ENCODE measurements at places on chromosomes 6 and 20. TPM values are rescaled to one million over a fixed set of nuclear protein-coding genes. Genes with fewer than 3 reads are reported as not detected.

DNA sequence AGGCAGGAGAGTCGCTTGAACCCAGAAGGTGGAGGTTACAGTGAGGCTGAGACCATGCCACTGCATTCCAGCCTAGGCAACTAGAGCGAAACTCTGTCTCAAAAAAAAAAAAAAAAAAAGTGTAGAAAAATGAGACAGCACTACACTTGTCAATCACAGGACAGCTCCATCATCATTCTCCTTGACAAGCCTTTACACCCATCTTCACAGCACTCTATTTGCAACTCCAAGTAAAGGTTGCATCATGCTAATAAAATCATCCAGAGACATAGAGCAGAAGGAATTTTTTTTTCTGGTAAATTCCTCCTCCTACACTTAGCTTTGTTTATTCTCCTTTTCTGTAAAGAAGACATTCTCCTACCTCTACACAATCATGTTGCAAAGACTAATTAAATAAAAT is 791.0 kb upstream of the HS3ST5 start:
- no peaks in the 10 kb centered on the region for H3K27me3 ChIP-seq
- no peak for DNase-seq
- no peak overlapping the region for H3K27ac ChIP-seq
- no peaks in the 10 kb centered on the region for H3K4me1 ChIP-seq

C20orf141 gene
- total RNA-seq: not detected

CRYBG1 gene
- 12.1 TPM for total RNA-seq

DNA sequence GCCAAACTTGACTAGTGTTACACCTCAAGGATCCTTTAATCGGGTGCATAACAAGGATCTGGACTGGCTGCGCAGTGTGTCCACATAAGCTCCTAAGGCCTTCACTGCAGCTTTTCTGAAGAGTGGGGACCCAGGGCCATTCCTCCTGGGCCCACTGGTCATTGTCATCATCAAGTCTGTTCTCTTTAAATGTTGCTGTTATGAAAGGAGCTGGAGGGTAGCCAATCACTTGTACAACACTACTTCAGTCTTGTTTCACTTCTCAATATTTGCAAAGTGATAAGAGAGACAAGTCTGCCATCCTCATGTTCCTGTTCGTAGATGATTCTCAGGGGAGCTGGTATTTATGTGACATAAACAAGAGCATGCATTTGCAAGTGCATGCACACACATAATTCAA is 149.8 kb downstream of the SYNDIG1 start:
- H3K36me3 ChIP-seq: no peaks in the 10 kb centered on the region
- H3K27me3 ChIP-seq: no peaks in the 10 kb centered on the region
- H3K4me1 ChIP-seq: no peaks in the 10 kb centered on the region
- no peak overlapping the region for H3K27ac ChIP-seq
- DNase-seq: no peak
- H3K4me3 ChIP-seq: no peak overlapping the region

ASIP gene
- total RNA-seq: not detected

DNA sequence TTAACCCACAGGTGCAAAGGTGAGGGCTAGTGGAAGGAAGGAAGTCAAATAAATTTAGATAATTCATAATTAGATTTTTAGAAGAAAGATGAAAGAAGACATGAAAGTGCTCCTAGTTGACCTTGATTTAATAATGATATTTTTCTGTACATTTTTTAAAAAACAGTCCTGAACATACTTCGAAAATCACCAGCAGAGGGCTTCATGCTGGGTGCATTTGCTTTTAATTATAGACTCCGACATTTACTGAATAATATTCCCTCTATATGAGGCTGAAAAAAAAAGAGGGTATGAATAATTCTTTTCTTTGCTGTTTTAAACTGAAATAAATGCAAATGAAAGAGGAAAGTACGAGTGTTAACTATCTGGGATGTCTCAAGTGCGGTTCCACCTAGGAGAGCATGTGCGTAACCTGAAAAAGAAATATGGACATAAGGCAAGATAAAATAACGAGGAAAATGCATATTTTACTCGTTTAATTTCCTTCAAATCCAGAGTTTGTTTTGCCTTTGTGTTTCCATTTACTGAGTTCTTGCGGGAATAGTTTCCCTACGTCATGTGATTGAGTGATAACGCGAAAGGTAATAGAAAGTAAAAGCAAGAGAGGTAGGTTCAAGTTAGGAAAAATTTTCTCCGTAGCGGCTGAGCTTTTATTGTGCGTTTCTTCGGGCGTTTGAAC is 3.1 kb upstream of the TFAP2B start:
- no peak overlapping the region for H3K4me3 ChIP-seq
- peak; percentile 33 for DNase-seq
- H3K27me3 ChIP-seq: peaks cover 43% of the 10 kb centered on the region
- no peak overlapping the region for H3K27ac ChIP-seq
- H3K4me1 ChIP-seq: peaks cover 8% of the 10 kb centered on the region
- H3K36me3 ChIP-seq: no peaks in the 10 kb centered on the region

SLC29A1 gene
- total RNA-seq: 42.7 TPM

BIRC7 gene
- total RNA-seq: not detected

GRCh38 chr20:51799401-51799860 is 2.9 kb downstream of the SALL4 start:
- no peaks in the 10 kb centered on the region for H3K36me3 ChIP-seq
- H3K4me1 ChIP-seq: peaks cover 7% of the 10 kb centered on the region
- no peak overlapping the region for H3K27ac ChIP-seq
- H3K4me3 ChIP-seq: no peak overlapping the region
- DNase-seq: no peak
- no peaks in the 10 kb centered on the region for H3K27me3 ChIP-seq

DNA sequence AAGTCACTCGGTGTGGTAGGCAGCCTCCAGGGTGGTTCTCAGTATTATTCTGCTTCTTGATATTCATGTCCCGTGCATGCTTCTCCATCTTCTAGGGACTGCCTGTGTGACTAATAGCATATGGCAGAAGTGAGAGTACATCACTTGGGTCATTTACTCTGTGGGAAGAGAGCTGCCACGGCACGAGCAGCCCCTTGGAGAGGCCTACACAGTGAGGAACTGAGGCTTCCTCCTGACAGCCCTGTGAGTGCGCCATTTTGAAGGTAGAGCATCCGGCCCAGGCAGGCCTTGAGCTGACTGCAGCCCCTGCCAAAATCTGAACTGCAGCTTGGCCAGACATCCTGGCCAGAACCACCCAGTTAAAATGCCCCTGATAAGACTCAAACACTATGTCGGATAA is 17.3 kb upstream of the MCUR1 start:
- H3K4me1 ChIP-seq: no peaks in the 10 kb centered on the region
- DNase-seq: no peak
- H3K27me3 ChIP-seq: no peaks in the 10 kb centered on the region
- no peak overlapping the region for H3K4me3 ChIP-seq

DNA sequence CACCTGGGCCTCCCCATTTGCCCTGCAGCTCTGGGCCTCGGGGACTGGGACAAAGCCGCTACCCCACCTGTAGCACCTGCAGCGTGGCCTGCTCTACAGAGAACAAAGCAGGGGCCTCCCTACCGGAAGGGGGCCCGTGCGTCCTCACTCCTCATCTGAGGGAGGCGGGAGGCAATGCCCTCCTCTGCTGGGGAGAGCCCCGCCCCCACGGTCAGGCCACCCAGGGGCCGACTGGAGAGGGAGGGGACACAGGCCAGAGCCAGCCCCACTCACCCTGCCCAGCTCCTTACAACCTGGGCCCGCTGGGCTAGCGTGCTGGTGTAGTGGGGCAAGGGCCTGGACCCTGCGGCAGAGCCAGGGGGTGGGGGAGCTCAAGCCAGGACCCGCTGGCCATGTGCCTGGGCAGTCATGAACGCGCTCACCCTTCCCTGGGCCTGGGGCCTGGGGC is 8.0 kb downstream of the LAMA5 start:
- no peaks in the 10 kb centered on the region for H3K27me3 ChIP-seq
- H3K4me1 ChIP-seq: peaks cover 64% of the 10 kb centered on the region
- DNase-seq: peak; percentile 40
- peak overlapping the region; percentile 87 for H3K27ac ChIP-seq

SOX18 gene
- 12.1 TPM for total RNA-seq

ELOVL2 gene
- total RNA-seq: 0.31 TPM

ZNF831 gene
- 1.0 TPM for total RNA-seq

Data from lung (tissue), 17 donors.